A549 (cell line): ENCODE measurements at places on chromosomes 11 and 22. TPM values are rescaled to one million over a fixed set of nuclear protein-coding genes. Genes with fewer than 3 reads are reported as not detected.
A peak's percentile ranks its signal among the peaks of the same experiment; 100 is the strongest.

SESN3 gene
- 0.31 to 0.46 TPM (median 0.35 TPM) in 3 replicates for polyA plus RNA-seq

HORMAD2 gene
- not detected in 3 replicates for polyA plus RNA-seq

CREB3L1 gene
- 2.1 to 2.7 TPM (median 2.3 TPM) in 3 replicates for polyA plus RNA-seq

TSPAN32 gene
- not detected in 3 replicates for polyA plus RNA-seq

EHF gene
- polyA plus RNA-seq: 6.0 to 7.8 TPM (median 7.0 TPM) in 3 replicates

YIF1A gene
- 79.7 to 91.3 TPM (median 82.0 TPM) in 3 replicates for polyA plus RNA-seq

CSTF3 gene
- polyA plus RNA-seq: 53.2 to 67.5 TPM (median 57.1 TPM) in 3 replicates

DNA sequence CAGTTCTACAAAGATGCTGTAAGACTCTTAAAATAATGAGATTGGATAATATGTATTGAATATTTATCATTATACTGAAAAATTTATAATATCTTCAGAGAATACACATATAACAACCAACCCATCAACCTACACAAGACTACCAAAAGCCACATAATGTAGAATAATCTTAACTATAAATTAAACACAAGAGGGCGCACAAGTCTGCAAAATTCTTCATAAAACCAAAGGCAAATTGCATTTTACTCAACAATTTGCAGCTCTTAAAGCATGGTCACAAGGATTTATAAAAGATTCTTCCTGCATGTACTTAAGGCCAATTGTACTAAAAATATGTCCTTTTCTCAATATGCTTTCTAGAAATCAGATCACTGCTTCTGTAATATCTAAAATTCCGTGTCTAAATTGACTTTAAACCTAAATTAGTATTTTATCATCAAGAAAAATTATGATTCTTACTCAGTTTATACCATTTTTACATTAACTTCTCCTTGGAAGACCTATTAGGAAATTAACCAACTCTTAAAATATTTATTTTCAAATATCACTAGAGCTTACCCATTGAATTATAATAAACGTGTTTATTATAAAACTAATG, 79.0 kb downstream of the TTC28 start:
- DNase-seq: peak; percentile 11

DNA sequence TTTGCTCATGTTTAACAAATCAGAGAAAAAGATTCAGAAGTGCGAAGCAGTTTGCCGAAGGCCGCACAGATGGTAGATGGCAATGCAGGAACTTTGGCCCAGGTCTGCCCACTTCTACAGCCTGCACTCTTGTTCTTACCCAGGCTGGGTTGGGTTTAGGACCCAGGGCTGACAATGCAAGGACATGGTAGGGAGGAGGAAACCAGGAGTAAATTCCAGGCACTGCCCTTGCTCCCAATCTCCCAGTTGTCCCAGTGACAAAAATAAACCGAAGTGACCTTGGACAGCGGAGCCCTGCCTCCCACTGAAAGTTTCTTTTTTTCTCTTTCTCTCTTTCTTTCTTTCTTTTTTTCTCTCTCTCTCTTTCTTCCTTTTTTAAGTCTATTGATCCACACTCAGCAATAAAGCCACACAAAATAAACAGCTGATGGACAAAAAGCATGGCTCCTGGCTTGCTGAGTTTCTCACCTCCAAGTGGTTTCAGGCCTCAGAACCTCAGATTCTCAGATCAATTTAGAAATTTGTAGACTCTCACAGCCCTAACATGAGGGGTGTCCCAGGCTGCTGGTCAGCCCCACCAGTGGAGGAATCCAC, 33.5 kb upstream of the FCHSD2 start:
- no peak for DNase-seq

- no peak for DNase-seq
These were observed 61.6 kb downstream of the C11orf65 start for GRCh38 chr11:108405706-108406105.

DNA sequence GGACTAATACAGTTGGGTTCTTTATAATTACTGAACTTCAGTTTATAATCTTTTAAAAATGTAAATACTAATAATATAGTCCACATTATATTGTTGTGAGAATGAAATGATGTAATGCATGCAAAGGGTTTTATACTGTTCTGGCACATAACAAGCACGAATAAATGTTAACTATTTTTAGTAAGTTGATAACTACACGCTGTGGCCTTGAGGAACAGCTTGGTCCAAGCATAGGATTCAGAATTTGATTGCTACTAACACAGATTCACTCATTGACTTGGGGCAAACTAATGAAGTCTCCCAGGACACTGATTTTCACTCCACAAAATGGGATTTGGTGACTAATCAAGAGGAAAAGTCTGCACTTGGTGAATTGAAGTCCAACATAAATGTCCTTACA, 38.3 kb downstream of the KCNA4 start:
- DNase-seq: no peak

- DNase-seq: peak; percentile 67
These were observed 4.3 kb upstream of the LMO1 start for GRCh38 chr11:8267831-8268529.

GRCh38 chr11:77038825-77039326, 4.7 kb downstream of the B3GNT6 start:
- DNase-seq: no peak

GRCh38 chr22:36577019-36577418, 48.1 kb upstream of the EIF3D start:
- DNase-seq: peak; percentile 68

DNA sequence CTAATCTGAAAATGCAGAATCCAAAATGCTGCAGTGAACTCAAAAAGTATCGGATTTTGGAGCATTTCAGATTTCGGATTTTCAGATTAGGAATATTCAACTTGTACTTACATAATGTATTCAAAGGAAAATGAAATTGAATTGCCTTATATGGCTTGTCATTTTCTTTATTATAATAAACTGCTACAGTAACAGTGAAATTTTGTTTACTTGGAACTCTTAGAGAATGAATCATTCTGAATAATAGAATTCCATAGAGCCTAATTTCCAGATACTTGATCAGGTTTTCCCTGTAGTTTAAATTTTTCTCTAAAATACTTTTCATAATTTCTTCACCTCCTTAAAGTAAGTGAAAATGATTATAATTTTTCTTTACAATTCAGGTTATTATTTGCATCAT, 17.3 kb downstream of the TTC17 start:
- no peak for DNase-seq

- no peak for DNase-seq
These were observed 111.4 kb upstream of the PITPNB start for GRCh38 chr22:28030473-28030872.
